ENCODE measurements at places on chromosomes 7 and 10.

DNA sequence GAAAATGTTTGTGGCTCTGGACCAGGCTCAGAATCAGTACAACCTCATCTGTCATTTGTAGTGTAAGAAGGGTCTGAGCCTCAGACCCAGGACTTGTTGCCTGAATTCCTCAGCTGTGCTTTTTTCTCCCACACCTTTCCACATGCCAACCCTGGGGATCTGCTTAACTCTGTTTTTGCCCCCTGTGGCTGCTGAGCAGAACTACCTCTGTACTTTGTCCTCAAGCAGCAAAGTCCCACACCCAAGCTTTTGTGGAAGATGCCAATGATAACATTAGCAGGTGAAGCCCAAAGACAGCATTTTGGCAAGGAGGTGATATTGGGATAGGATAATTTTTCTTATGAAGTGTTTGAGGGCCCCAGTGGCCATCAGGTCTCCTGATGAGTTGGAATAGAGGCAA, 5.8 kb upstream of the CYP2C18 start:
- DNase-seq, result no peak

DNA sequence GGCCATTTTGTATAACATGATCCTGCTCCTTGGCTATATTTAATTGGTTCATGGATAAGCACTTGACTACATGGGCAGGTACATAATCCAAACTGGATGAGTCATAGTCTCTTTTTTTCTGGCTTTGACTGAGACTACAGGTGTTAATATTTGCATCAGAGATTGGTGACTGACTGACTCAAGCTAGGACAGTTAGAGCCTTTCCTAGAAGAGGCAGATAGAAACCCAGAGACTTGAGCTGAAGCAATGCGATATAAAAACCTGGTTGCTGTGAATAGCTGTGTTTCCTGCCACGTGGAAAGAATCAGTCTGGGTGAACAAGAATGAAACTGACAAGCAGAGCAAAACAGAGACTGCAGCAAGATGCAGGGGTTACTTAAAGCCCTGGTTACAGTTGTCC, 81.0 kb downstream of the SAMD9 start:
- no peak for DNase-seq

- no peak for DNase-seq
Measured at GRCh38 chr10:5461203-5461588, 38.2 kb downstream of the CALML5 start.

DNA sequence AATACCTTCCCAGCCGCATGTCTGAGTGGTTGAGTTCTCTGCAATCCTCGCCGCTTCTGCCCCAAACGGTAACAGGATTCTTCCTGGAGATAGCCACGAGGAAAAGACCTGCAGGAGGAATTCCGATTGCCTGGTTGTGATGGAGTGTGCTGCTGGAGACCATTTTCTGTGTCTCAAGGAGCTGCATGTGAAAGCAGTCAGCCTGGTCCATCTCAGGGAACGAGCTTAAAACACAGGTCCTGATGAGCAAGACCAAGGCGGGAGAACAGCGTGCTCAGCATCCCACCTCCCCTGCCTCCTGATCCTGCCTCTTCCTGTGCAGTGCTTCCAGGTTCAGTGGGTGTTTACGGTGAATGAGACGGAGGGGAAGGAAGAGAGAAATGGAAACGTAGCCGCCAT, 26.5 kb downstream of the VIPR2 start:
- DNase-seq, result no peak

DNA sequence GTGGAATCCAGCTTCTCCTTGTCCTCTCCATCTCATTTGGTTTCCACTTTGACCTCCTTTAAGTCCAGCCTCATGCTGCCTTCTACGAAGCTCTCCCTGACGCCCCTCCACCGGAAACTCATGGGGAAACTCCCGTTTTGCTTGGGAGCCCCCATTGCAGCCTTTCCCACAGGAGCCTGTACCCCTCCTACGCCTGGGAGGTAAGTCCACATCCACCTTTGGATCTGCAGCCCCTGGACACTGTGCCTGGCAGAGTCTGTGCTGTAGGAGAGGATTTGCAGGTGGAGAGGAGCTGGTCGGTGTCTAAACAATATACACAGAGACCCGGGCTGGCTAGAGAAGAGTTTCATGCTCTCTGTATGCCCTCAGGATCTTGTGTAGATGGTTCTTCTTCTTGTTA, 296.1 kb downstream of the GLRX3 start:
- DNase-seq, result no peak

DNA sequence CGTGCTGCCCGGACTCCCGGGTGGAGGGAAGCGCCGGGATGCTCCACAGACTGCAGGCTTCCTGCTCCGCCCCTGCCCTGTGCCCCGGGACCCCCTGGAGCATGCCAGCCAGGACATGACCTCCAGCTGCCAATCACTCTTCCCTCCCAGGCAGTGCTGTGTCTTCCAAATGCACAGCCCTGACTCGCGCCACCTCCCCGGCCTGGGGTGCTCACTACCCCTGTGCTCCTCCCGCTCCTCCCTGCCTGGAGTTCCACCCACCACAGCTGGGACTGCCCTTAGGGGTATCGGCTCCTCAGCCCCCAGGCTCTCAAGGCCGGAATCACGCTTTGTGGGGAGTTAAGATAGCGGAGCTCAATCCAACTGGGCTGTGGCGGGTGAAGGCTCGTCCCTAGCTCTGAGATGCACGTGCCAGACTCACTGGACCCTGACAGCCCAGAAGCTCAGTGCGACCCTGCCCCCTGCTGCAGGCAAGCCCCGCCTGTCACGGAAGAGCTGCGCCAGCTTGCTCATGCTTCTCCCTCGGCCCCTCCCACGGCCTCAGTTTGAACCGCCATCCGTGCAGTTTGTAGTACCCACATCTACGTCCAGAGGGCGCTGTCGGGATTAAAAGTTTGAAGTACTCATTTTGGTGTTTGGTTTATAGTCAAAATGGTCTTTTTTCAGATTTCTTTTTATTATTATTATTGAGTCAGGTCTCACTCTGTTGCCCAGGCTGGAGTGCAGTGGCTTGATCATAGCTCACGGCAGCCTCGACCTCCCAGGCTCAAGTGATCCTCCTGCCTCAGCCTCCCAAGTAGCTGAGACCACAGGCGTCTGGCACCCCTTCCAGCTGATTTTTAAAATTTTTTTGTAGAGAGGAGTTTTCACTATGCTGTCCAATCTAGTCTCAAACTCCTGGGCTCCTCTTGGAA, 142.5 kb upstream of the TCERG1L start:
- no peak for DNase-seq

DNA sequence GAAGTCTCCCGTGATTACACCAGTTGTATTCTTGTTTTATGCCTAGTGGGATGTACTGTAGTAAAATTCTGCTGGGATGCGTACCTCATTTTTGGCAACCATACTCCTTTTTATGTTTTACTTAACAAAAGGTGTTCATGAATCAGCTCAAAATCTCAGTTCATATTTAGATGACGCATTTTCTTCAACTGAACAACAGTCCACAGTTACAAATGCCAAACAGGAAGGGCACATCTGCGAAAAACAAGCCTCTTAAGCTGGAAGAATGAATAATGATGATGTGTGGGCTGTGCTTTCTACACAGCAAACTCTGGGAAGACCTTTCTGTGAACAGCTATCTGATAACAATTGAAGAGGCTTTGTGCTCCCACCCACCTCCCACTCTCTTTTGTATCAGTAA, 68.4 kb upstream of the NRBF2 start:
- DNase-seq, result no peak

- no peak for DNase-seq
Measured at GRCh38 chr10:133471300-133472109, 17.8 kb downstream of the SCART1 start.

DNA sequence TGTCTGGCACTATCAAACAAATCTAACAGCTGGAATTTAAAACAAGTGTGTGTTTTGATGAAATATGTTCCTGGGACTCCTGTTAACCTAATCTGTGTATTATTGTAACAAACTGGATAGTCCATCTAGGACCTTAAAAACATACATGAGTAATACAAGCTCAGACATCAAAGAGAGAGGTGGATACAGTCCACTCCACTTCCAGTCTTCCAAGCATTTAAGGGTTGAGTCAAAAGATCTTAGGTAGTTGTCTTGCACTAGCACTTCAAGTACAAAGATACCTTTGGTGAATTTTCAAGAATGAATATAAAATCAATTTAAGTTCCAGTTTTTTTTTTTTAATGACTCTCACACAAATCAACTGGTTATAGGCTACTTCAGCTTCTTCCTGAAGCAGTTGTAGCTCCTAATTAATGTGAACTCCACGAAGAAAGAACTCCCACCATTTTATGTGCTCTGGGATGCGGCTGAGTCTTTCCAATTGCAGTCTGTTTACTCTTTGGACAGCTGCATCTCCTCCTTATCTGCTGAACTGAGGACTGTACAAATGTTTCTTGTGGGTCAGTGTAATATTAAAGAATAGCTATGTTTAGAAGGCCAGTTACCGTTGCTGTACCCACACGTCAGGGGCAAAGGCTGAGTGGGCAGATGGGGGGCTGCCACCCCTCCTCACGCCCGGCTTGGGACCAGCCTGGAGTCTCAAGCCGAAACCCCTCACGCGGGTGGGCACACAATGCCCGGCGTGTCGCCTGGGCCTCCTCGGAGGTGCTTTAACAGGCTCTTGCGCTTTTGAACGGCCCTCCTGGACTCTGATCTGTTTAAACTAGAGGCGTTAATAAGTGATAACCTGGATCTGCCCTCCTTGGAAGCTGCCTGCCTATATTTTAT, 2.9 kb upstream of the IGF2BP3 start:
- no peak for DNase-seq

DNA sequence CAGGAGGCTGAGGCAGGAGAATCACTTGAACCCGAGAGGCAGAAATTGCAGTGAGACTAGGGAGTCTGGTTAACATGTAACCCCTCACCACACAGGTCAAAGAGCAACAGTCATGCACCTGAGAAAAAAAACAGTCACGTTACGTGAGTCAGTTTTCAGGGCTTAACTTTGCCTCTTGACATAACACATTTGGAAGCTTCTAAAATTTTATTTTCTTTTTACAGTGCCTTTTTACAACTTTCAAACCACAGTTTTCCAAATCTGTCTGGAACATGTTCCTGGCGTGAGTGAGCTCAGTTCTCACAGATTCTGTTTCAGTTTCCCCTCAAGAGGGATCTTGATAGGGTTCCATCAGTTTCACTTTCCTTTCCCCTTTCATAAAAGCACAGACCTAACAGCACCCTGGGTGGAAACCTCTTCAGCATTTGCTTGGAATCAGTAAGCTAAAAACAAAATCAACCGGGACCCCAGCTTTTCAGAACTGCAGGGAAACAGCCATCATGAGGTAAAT, 4.4 kb downstream of the IFIT3 start:
- DNase-seq, result no peak

- DNase-seq, result no peak
Measured at GRCh38 chr7:35584990-35585389, 109.9 kb downstream of the HERPUD2 start.

DNA sequence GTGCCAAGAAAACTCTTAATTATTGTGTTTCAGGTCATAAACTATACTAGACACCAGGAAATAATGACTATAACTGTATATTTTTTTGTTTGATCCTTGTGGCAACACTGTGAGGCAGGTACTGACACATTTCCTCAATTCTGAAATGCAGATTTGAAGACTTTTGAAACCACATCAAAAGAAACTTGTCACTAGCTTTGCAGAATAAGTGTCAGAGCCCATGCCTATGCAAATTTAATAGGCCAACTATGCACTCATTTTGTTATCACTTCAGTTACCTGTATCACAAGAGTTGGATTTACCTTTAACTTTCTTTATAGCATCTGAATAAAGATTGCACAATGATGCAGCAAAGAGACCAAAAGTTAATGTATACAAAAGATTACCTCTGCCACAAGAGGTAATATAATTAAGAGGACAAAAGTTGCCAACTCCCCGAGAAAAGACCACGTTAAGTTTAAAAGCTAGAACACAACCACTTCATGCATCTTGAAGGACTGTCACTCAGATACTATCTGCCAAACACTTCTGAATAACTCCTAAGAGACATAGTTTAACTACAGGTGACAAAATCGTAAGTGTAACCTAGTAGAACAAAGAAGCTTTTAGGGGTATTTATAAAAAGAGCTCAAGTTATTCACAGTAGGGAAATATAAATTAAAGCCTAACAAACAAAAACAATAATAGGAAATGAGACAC, 80.5 kb downstream of the ELAPOR2 start:
- no peak for DNase-seq

GRCh38 chr7:17930546-17930945, 9.7 kb downstream of the SNX13 start:
- no peak for DNase-seq

- no peak for DNase-seq
Measured at GRCh38 chr10:107043461-107043860, 121.0 kb downstream of the SORCS1 start.

- no peak for DNase-seq
Measured at GRCh38 chr7:129896568-129897382, 56.0 kb downstream of the UBE2H start.

GRCh38 chr10:64148607-64149006, 627.4 kb downstream of the REEP3 start:
- DNase-seq, result no peak

DNA sequence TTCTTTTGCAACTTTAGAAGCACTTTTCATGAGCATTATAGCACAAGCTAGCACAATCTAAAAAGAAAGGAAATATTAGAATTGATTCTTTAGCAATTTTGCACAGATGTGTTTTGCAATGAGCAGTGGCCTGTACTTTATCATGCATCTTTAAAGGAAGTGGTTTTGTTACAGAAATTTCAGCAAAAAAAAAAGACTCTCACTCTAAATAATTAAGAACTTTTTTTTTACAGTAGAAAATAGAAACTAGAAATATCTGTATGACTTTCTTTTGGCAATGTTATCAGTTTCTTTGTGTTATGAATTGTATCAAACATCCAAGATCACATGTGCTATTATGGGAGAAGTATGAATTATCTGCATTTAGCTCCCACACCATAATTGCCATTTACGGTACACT, 195.7 kb upstream of the KLF6 start:
- DNase-seq, result no peak

DNA sequence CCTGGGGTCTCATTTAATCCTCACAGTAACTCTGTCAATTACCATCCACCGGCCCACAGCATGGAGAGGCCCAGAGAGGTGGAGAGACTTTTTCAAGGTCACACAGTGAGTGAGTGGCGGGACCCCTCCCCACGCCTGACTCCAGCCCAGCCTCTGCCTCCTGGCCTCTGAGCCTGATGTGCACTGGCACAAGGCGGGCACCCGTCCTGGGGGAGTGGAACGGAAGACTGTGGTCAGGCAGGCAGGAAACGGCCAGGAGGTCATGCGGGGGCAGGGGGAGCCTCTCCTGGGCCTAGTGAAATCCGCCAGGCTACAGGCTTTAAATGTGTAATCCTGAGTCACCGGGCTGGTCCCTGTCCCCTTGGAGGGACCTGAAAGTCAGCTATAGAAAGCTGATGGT, 32.2 kb downstream of the ZCCHC24 start:
- no peak for DNase-seq

DNA sequence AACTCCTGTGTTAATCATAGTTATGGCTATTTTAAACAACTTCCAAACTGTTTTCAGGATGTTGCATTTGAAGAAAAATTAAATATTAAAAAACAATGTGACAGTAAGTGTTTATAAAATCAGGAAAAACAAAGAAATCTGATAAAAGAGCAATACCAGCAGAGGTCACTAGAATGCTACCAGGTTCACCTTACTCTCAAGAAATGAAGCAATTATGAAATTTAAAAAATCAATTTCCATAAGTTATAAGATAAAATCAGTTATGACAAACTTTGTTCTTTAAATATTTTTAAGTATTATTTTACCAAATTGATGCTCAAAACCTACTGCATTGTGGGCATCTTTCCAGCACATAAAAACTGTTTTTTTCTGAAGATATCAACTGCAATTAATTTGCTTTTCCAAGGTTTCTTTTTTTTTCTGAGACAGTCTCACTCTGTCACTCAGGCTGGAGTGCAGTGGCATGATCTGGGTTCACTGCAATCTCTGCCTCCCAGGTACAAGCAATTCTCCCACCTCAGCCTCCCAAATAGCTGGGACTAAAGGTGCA, 50.7 kb upstream of the RHEB start:
- DNase-seq, result peak; percentile 31

GRCh38 chr10:108362961-108363360, 1198.5 kb upstream of the SORCS1 start:
- DNase-seq, result no peak
